ENCODE measurements at places on chromosomes 11 and 22.

DNA sequence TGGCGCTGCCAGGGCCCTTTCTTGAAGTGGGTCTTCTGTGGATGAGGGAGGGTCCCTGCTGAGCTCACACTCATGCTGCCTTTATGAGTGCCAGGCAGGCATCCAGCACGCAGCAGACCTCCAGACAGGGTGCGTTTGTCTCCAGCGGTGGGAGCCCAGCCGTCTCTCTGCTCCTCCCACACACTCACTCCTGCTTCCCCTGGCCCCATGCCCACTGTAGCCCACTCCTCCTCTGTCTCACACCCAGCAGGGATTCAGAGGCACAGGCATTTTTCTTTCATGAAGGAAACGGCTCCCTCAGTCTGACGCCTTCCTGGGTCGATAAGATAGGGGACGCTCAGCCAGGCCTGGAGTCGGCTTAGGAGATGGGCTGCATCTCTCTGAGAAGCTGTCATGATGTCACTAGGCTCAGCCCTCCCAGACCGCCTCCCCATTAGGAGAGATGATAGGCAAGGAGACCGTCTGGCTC is 183.9 kb upstream of the NCAM1 start:
- peak; percentile 46 for DNase-seq

DNA sequence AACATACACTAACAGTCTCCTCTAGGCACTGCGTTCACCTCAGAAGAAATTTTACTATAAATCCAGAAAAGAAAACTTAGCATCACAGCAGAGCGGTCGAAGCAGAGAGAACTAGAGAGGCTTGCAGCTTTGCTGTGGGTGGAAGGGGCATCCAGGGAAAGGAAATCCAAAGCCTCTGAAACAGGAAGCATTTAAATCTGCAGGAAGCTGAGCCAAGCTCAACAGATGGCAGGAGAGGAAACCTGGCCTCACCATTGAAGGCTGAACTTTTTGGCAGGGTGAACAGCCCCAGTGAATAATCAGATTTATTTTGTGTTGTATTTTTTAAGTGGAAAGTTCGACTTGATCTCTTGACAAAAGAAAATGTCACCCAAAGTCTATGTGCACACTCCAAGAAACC is 858.1 kb downstream of the OPCML start:
- no peak for DNase-seq

GRCh38 chr11:129190087-129190486 is 2.0 kb downstream of the ARHGAP32 start:
- DNase-seq, result no peak

GRCh38 chr11:103798026-103798425 is 238.4 kb upstream of the DDI1 start:
- DNase-seq, result no peak

DNA sequence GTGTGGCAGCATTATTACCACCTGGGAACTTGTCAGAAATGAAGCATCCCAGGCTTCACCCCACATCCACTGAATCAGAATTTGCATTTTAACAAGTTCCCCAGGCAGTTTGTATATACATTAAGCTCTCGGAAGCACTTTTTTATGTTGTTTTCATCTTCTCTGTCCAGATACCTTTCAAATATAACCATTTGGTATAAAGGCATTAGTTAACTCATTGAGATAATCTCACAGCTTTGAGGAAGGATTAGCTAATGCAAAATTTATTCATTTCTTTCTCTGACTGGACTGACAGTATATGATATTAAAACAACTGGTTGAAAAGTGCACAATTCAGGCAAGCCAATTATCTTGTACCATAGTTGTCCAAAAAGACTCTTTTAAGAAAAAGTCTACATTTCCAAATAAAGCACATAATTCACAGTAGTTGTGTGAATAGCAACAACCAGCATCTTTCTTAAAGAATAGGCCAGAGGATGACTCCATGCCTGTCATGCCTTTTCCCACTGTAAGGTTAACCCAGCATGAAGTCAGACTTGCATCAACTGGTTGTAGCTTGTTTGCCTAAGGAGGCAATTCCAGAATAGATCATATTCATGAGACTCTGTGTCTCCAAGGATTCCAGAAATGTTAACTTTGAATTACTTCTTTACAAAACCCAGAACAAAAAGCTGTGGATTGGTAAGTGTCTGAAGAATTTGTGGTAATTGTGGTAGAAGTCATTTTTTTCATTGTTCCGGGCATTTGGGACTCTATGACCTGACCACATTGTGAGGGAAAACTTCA is 254.3 kb upstream of the SESN3 start:
- DNase-seq, result no peak

DNA sequence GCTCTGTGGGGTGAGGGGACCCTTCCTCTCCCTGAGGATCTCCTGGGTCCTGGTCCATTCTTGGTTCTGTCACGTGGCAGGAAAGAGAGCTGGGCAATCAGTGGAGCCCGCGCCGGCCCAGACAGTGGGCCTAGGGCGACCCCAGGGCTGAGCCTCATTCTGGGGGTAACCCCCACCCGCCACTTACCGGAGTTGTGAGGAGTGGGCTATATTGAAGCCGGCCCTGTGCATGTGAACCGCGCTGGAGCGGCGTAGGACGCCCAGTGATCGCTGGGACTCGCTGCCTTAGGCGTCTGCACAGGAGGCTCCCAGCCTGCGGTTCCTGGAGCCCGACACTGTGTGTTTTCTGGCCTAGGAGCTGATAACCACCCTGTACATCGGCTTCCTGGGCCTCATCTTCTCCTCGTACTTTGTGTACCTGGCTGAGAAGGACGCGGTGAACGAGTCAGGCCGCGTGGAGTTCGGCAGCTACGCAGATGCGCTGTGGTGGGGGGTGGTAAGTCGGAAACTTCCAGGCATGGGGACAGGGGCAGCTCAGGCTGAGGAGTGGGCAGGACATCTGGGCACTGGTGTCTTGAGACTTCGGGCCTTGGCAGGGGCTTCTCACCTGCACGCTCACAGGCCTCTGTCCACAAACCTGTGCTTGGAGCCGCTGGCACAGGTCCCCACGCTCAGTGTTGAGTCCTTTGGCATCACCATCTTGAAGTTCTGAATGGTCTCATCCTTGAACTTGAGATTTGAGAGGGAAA is 127.1 kb downstream of the KCNQ1OT1 start:
- DNase-seq, result no peak

DNA sequence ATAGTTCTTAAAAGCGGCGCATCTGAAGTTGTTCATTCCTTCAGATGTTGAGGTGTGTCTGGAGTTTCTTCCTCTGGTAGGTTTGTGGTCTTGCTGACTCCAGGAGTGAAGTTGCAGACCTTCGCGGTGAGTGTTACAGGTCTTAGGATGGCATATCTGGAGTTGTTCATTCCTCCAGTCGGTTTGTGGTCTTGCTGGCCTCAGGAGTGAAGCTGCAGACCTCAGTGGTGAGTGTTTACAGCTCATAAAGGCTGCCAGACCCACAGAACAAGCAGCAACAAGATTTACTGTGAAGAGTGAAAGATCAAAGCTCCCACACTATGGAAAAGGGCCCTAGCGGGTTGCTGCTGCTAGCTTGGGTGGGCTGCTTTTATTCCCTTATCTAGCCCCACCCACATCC is 201.7 kb upstream of the PDGFD start:
- DNase-seq, result no peak

- DNase-seq, result no peak
Measured at GRCh38 chr11:94728966-94729751, 39.0 kb upstream of the AMOTL1 start.
